Hypothalamus (tissue), 51 donors: ENCODE measurements at places on chromosomes 1 and 21.

DNA sequence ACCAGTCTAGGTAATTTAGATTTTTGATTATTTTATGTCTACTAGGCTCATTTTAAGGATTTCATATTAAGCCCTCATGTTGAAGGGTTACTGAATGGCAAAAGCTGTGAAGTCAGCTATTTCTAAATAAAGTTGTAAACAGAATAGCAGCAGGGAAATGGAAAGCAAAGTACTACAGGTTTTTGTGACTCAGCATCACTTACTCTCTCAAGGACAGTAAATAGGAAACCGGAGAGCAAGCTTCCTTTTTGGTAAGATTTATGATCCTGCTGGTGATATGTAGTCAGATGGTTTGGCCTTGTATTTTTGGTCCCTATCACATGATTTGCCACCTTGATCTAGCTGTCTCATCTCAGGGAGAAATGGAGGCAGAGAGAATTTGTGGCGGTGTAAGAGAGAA is 226.0 kb downstream of the RPS6KC1 start:
- DNase-seq = no peak

- DNase-seq = no peak
Observed at GRCh38 chr1:182114627-182115023, 53.1 kb upstream of the ZNF648 start.

GRCh38 chr1:48181669-48182367 is 40.7 kb upstream of the SLC5A9 start:
- no peak for DNase-seq

GRCh38 chr21:45444385-45444784 is 39.4 kb downstream of the COL18A1 start:
- no peak for DNase-seq

- DNase-seq = no peak
Observed at GRCh38 chr1:183092350-183092749, 69.1 kb downstream of the LAMC1 start.

DNA sequence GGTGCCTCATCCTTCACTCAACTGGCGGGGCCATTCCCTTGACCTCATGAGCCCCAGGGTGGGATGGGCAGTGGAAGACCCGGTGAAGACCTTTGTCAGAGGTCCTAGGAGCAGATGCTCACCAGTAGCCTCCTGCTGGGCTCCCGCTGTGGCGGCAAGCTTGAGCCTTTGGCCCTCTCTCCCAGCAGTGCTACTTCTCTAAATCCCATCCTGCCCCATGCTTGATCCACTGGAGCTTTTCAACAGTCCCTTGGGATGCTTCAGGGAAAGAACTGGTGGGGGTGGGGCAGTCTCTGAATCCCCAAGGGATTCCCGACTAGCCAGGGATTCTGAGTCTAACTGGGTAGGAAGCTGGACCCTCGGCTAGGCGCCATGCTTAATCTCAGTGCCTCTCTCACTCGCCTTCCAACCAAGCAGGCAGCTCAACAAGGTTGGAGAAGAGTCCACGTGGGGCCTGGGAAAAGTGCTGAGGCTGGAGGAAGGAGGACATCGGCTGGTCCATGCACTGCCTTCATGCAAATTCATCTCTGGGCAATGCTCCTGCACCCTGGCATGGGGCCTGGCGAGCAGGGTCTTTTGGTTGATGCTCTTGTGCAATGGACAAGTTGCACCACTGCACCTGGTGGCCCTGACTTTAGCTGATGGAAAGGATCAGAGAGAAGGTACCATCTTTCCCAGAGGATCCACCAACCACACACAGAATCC is 190.3 kb downstream of the GRIK3 start:
- no peak for DNase-seq
